ENCODE measurements at places on chromosomes 4 and X.

DNA sequence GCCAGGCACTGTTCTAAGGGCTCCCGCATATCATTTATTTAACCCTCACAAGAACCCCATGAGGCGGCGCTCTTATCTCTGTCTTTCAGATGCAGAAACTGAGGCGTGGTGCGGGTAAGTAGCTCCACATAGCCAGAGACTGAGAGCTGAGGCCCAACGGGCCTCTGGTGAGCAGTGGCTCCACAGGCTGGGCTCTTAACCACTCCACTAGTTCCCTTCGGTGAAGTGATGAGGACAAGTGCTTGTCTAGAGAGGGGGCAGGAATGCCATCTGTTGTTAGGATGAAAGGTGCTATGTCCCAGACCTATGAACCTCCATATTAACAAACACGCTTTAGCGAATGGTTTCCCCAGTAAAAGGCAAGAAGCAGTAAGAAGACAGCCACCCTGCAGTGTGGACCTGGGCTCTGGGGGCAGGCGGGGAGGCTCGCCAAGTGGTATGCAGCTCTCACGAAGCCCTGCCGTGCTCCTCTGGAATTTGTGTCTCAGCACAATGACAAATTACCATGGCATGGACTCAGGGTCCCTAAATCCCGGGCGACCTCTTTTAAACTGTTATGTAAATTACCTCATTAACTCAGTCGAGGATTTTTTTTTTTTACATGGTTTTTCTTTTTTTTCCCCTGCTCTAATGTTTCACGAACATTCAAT lies 20.9 kb upstream of the S100G start:
- DNase-seq = no peak

DNA sequence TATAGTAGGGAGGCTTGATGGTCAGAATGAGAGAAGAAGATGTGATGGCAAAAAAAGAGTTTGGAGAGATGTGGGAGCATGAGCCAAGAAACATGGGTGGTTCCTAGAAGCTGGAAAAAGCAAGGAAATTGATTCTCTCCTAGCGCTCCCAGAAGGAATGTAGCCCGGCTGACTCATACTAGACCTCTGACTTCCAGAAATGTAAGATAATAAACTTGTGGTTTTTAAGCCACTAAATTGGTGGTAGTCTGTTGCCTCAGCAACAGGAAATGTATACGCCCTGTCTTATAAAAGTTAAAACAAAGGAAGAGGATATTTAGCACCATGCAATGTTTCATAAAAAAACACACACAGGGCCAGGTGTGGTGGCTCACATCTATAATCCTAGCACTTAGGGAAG lies 182.7 kb upstream of the PCDH7 start:
- DNase-seq = no peak

DNA sequence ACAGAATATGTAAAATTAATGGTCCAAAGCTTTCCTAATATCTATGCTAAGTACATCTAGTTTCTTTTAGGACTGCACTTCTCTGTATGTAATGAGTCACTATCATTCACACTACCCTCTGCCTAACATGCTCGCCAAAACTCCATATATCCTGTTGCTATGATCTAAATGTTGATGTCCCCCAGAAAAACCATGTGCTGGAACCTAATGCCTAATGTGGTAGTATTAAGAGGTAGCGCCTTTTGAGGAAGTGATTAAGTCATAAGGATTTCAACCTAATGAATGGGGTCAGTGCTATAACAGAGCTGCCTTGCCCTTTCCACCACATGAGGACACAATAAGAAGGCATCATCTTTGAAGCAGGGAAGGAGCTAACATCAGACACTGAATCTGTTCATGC lies 34.9 kb upstream of the NFKB1 start:
- no peak for DNase-seq

GRCh38 chr4:81494031-81494431 lies 22.3 kb upstream of the RASGEF1B start:
- DNase-seq = no peak

DNA sequence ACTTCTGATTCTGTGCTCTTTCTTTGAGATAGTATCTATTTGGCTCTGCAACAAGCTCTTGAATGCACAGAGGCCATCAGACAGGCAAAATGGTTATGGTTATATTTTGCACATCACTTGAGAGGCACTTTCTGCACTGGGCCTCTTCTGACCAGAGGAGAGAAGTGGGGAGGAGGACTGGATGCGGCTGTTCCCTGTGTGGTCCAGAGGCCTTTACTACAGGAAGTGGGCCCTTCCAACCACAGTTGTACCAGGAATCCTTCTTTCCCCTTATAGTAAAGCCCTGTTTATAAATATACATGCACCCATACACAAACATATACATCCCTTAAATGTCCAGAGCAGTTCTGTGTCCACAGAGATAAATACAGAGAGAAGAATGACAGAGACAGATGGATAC lies 182.7 kb upstream of the HHIP start:
- DNase-seq = no peak

- DNase-seq = no peak
Measured at GRCh38 chr4:83128240-83128929, 13.9 kb upstream of the PLAC8 start.

- no peak for DNase-seq
Measured at GRCh38 chrX:133745349-133745748, 240.0 kb downstream of the GPC3 start.

- no peak for DNase-seq
Measured at GRCh38 chr4:48275686-48276085, 6.0 kb upstream of the TEC start.

- DNase-seq = no peak
Measured at GRCh38 chrX:156005144-156005543, 7.6 kb downstream of the IL9R start.

DNA sequence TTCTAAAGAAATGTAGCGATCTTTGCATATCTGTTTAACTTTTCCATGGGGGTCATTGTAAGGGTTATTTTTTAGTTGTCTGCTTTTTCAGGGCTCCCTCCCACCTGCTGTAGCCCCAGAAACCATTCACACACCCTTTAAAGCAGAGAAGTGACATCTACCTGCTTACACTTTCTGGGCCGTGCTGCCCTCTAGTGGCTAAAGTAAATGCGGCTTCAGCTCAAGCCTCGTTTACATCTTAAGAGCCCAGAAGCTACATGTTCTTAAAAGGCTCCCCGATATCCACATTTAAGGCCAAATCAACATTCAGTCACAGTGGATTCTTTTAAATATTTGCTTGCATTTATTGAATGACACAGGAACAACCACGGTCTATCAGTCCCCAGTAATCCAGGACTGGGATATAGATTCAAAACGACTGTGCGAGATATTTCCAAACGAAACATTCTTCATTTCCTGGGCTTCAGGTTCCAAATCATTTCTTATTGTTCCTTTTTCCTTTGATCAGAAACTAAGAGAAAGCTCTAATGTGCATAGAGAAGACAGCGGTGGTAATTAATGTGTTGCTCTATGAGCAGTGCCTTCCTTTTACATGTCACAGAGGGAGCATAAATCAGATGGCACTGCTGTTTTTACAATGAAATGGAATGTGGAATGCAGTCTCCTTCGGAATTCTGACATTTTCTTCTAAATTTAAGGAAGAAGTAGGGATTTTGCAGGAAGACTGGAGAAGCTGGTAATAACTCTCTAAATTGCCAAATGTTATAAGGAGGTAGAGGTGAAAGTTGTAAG lies 119.9 kb downstream of the RASGEF1B start:
- peak; percentile 58 for DNase-seq

- no peak for DNase-seq
Measured at GRCh38 chr4:98673288-98673644, 14.9 kb upstream of the TSPAN5 start.

DNA sequence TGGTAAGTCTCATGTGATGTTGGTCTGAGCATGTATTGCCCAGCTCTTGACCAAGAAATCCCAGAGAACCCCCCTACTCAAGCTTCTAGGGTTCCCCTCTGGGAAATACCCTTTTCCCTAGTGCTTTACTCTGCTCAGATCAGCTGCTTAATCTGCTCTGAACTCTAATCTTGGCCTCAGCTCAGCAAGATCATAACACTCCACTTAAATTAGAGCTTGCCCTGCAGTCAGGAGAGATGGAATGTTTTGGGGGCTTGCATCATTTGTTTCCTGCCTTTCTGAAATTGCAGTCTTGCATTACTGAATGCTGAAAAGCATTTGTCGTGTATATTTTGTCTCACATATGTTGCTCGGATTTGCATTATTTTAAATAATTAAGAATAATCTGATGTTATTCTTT lies 1153.6 kb downstream of the FSTL5 start:
- DNase-seq = no peak

GRCh38 chrX:53713987-53714579 lies 27.6 kb upstream of the HUWE1 start:
- no peak for DNase-seq

GRCh38 chr4:163558539-163559044 lies 64.1 kb downstream of the TMA16 start:
- DNase-seq = no peak

GRCh38 chrX:53599781-53600396 lies 86.6 kb downstream of the HUWE1 start:
- DNase-seq = no peak

DNA sequence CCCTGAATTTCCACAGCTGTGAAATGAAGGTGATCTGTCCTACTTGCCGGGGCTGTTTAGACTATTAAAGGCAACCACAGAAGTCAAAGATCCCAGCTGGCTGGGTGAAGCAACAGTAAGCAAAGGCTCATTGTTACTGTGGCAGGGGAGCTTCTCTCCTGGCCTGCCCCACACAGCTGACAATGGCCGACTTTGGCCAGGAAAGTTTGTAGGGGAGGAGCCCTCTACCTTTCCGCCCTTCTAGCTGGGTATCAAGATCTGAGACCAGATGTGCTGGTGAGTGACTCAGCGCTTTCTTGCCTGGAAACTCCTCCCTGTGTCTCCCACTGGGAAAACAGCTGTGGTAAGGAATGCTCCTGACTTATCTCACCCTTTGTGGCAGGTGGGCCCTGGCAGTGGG lies 21.1 kb downstream of the RASSF6 start:
- peak; percentile 52 for DNase-seq

DNA sequence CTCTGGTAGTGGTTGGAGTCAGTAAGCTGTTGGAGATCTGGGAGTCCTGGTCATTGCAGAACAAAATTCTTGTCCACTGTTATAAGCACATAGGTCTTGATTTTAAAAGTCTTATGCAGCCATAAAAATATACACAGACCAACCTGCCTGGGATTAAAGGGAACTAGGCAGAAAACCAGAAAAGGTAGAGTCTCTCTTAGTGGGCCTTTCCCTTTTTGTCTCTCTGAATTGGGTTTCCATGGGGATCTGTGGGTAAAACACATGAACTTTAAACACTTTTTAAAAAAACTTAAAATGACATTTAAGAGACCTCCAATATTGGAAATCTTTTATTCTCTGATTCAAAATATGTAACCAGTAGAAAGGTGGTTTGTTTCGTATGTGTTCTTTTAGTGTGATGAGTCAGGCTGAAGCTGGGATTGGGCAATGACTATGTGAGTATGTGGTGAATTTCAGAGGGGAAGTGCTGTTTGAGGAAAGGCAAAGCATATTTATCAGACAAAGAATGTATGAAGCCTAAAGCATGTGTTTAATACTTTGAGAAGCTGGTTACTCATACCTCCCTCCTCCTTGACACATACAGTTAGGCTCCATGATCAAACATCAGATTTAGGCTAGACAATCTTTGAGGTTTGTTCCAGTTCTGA lies 29.6 kb downstream of the SLC16A2 start:
- DNase-seq = no peak

GRCh38 chrX:54029529-54030143 lies 14.6 kb downstream of the PHF8 start:
- DNase-seq = no peak

DNA sequence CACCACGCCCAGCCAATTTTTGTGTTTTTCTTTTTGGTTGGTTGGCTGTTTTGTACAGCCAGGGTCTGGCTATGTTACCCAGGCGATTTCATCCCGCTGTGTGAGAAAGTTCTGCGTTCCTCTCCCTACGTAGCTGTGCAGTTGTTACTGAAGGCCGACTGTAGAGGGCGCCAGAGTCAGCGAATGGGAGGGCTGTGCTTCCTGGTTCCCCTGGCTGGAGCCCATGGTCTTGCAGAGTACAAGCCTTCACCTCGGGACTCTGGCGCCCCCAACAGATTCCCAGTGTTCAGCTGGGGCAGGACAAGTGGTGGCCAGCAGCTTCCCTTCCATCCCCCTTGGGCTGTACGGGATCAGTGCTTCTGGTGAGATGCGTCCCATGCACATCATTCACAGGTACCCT lies 5.6 kb upstream of the CT45A1 start:
- peak; percentile 1 for DNase-seq

DNA sequence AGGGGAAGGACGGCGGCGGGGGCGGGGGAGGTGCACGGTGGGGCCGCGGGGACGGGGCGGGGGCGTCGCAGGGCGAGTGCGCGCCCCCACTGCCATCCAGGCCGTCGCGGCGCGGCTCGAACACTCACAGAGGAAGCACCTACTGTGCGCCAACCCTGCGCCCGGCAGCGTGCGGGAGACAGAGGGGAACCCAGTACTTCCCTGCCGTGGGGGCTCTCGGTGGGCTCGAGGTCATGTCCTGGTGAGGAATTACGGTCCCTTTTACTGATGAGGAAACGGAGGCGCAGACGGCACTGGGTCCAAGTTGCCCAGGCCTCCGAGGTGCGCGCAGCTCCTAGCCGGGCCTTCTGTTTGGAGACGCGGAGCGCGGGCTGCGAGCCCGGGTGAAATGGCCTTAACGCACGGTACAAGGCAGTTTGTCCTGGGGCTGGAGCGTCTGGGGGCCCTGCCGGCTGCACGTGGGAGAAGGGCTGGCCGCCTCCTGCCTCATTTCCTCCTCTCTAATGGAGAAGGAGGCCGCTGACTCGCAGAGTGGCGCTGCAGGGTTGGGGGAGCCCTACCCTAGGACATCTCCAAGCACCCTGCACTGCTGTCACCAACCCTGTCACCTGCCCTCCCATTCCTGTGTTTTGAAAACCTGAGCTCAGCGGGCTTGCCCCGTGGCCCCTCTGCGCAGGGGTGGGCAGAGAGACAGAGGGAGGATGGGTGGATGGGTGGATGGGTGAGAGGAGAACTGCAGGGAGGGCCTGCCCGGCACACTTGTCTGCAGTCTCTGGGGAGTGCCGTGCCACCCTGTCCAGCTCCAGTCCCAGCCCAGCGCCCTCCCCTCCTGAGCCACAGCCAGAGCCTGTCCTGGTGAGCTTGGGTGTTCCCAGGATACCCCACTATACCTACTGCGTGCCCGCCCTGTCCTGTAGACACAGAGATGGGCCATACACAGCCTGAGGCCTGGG lies 106.0 kb downstream of the ADRA2C start:
- no peak for DNase-seq

GRCh38 chr4:145271194-145271593 lies 90.8 kb upstream of the OTUD4 start:
- DNase-seq = no peak

GRCh38 chr4:972651-973424 lies 531 bp downstream of the DGKQ start:
- DNase-seq = no peak

GRCh38 chr4:98515470-98515809 lies 143.0 kb downstream of the TSPAN5 start:
- no peak for DNase-seq

- no peak for DNase-seq
Measured at GRCh38 chrX:154354013-154354412, 20.4 kb downstream of the FLNA start.

GRCh38 chrX:41332408-41333002 lies 1.5 kb upstream of the DDX3X start:
- no peak for DNase-seq
